GM03348 (cell line): ENCODE measurements at places on chromosomes 6 and 20.

GRCh38 chr6:3334555-3334954 lies 75.8 kb downstream of the PSMG4 start:
- DNase-seq = no peak

GRCh38 chr6:96939007-96939805 lies 14.7 kb downstream of the KLHL32 start:
- peak; percentile 12 for DNase-seq

DNA sequence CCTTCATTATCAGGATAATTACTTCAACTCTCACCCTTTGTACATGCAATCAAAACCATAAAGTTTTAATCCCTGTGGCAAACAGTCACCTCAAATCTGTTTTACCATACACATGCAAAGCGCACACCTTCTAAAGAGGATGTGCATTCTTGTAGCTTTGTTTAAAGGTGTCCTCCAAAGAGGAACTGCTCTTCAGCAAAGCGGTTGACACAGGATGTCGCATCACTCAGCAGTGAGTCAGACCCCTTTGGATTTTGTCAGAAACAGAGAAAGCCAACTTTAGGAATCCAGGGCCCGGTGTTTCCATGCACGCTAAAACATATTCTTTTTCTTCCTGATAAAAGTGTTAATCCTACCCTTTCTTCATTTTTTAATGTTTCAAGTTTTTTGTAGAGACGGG lies 268.3 kb upstream of the ARID1B start:
- no peak for DNase-seq

DNA sequence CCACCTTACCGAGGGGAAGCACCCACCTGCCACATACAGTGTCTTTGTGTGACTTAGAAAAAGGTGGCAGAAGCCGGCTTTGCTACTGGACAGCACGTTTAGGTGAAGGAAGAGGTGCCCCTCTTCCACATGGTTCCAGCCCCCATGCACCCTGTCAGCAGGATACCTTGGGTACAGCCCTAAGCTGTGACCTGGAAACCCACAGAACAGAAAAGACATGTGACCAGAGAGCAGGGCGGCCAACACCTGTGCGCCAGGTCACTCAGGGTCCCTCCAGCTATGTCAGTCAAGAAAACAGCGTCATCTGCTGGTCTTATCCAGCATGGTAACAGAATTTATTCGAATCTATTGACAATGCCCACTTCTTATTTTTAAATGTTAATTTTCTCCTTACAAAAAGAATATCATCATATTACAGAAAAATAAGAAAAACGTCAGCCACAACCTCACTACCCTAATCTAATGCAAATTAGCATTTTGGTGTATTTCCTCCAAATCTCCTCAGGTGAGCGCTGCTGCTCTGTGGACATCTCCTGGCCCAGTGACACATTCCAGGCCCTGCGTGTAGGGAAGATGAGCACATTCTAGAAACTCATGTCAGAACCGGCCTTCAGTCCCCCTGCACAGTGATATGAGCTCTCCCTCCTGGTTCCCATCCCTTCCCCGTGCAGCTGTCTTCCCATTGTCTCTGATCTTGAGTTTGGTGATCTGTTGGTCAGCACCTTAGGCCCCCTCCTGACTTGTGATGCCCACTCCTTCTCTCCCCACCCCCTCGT lies 37.2 kb downstream of the GTF2H5 start:
- DNase-seq = no peak

DNA sequence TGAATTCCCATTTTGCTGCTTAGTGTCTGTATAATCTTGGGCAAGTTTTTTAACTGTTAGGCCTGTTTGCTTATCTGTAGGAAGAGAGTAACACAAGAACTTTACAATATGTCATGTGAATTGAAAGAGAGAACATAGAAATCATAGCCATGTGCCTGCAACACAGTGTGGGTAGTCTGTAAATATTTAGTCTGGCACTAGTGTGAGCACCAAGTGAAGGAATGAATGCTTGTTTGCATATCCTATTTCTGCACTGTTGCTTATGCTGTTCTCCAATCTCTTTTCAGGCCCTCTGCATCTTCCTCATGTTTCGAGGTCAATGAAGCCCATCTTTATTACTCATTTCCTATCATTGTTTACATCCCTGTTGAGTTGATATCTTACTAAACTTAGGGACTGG lies 49.2 kb downstream of the CBFA2T2 start:
- DNase-seq = no peak

DNA sequence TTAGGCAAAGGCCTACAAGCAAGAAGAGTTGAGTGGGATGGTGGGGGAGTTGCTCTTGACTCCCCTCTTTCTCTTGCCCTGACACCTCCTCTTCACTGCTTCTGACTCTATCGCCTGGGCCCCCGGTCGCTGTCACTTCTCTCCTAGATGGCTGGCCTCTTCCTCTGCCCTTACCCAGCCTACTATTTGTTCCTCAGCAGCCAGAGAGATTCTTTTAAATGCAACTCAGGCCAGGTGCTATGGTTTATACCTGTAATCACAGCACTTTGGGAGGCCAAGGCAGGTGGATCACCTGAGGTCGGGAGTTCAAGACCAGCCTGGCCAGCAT lies 4.3 kb upstream of the PDYN start:
- no peak for DNase-seq

DNA sequence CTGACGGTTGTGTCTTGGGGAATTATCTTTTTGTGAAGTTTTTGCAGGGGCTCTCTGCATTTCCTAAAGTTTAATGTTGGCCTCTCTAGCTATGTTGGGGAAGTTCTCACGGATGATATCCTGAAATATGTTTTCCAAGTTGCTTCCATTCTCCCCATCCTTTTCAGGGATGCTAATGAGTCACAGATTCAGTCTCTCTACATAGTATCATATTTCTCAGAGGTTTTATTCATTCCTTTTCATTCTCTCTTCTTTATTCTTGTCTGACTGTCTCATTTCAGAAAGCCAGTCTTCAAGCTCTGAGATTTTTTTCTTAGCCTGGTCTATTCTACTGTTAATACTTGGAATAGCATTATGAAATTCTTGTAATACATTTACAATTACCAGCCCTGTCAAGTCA lies 61.3 kb downstream of the UNC5CL start:
- no peak for DNase-seq
